NCI-H1417 (cell line): ENCODE measurements at places on chromosomes 2 and 18.
A peak's percentile ranks its signal among the peaks of the same experiment; 100 is the strongest.

GRCh38 chr2:10395893-10396292 lies 52.2 kb downstream of the ODC1 start:
- DNase-seq: no peak

DNA sequence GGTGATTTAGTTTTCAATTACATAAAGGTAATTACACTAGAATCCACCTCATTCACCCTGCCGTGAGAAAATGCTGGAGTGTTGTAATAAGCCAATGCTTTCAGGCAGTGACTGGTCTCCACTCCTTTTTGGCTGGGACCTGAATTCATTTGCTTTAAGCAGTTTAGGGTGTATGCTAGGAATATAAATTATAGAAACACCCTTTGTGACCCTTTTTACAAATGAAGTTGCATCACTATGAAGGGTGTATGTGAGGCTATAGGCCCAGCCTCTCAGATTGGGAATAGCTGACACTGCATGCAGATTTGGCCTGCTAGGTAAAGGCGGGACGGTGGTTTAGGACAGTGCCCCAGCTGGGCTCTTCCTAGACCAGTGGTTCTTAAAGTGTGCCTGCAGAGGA lies 50.8 kb upstream of the NFE2L2 start:
- peak; percentile 77 for DNase-seq

DNA sequence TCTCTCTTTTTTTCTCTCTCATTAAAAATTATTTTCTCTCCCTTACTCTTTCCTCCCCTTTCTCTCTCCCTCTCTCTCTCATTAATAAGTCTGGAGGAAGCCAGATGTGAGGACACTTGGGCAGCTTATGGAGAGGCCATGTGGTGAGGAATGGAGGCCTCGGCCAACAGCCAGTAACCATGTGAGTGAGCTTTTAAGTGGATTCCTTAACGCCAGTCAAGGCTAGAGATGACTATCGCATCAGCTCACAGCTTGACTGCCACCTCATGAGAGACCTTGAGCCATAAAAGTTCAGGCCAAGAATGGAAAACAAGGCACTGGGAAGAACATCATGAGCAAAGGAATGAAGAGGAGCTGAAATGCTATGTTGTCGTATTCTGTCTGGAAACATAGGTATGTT lies 39.1 kb downstream of the ETAA1 start:
- DNase-seq: no peak

GRCh38 chr2:165407466-165407865 lies 62.0 kb upstream of the CSRNP3 start:
- DNase-seq: no peak
